ENCODE measurements at places on chromosomes 13 and 19.
A peak's percentile ranks its signal among the peaks of the same experiment; 100 is the strongest.

- no peak for DNase-seq
These were observed 60.8 kb downstream of the ALOX5AP start for GRCh38 chr13:30796132-30796572.

DNA sequence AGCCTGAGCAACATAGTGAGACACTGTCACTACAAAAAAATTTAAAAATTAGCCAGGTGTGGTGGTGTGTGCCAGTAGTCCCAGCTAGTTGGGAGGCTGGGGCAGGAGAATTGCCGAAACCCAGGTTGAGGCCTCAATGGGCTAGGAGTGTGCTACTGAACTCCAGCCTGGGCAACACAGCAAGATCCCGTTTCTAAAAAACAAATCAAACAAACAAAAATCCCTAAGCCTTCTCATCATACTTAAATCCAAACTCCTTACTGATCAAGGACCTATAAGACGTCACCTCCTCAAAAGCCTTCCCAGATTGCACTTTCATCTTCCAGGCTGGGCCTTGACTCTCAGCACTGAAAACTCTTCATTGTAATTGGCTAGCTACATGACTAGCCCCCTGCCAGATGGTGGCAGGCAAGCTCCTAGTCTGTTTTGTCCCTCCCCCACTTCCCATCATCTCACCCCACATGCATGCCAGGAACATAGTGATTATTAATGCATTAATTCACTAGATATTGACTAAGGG is 17.5 kb upstream of the NANOS3 start:
- no peak for DNase-seq

- DNase-seq: no peak
These were observed 10.4 kb upstream of the ZSWIM4 start for GRCh38 chr19:13784731-13785452.

GRCh38 chr19:13834244-13835069 is 39.2 kb downstream of the ZSWIM4 start:
- no peak for DNase-seq

DNA sequence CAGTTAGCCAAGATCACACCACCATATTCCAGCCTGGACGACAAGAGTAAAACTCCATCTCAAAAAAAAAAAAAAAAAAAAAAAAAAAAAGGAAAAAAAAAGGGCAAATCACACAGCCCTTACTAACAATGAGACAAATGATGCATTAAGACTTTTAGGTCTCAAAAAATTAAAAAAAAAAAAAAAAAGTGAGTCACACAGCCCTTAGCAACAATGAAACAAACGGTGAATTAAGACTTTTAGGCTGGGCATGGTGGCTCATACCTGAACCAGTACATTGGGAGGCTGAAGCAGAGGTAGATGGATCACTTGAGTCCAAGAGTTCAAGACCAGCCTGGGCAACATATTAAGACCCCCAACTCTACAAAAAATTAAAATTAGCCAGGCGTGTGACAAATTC is 32.4 kb upstream of the EIF3G start:
- no peak for DNase-seq

DNA sequence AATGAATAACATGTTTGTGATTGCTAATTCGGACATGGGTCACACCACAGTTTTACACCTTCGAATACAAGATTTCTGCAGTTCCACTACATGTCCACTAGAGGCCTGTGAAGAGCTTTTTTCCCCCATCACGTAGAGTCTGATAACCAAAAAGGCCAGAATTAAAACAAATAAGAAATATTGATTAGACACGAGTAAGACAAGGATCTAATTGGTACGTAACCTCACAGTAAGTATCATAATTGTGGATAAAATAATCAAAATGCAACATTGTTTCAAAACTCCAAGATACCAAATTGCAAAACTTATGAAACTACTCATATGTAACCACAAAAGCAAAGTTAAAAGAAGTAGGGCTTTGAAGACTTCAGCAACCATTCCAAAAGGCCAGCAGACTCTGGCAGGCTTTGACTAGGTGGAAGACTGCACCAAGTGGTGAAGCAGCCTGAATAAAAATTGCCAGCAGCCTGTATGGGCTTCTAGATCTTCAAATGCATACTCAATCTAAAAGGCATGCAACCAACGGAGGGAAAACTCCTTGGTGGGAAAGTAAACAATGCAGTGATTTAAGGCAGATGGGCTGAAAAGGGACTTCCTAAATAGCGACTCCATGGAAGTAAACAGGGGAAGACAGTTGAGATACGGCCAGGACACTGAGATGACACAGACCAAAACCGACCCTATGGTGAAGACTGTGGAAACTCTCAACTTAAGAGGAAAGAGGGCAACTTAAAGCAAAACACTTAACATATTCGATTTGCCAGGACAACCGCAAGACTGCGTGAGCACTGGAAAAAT is 56.7 kb downstream of the STARD13 start:
- DNase-seq: no peak

DNA sequence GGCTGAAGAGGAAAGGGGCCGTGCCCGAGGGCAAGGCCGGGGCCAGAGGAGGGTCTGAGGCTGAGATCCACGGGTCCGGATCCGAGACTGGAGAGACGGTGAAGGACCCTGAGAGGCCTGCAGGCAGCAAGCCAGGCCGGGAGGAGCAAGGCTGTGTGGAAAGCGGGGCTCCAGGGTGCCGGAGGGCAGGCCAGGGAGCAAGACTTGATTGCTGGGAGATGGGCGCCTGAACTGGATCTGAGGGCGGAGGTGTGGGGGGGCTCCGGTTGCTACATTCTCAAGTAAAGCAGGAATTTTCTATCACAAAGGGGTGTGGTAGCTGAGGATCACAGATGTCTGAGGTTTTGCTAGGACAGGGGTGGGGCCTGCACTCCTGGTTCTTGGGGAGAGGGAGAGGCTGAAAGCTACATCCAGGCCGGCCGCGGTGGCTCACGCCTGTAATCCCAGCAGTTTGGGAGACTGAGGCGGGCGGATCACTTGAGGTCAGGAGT is 3.8 kb downstream of the MAMSTR start:
- no peak for DNase-seq

- DNase-seq: peak; percentile 87
These were observed 6.0 kb downstream of the AP1M2 start for GRCh38 chr19:10580979-10581631.

- no peak for DNase-seq
These were observed 2.1 kb downstream of the DNAJB1 start for GRCh38 chr19:14516048-14516534.

DNA sequence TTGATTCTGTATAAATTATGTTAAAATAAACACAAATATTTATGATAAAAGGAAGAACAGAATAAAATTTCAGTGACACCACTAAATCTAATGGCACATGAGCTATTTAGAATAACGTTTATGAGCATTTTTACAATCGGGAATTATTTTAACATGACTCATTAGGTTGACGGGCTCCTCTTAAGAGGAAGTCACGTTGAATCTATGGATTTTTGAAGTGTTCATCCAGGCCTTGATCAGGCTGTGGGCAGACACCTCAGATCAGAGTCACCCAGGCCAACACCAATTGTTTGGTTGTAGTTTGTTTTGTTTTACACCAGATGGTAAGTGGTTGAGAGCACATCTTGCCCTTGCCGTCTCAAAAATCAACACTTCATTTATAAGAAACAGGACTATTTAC is 257.8 kb downstream of the FOXO1 start:
- no peak for DNase-seq

DNA sequence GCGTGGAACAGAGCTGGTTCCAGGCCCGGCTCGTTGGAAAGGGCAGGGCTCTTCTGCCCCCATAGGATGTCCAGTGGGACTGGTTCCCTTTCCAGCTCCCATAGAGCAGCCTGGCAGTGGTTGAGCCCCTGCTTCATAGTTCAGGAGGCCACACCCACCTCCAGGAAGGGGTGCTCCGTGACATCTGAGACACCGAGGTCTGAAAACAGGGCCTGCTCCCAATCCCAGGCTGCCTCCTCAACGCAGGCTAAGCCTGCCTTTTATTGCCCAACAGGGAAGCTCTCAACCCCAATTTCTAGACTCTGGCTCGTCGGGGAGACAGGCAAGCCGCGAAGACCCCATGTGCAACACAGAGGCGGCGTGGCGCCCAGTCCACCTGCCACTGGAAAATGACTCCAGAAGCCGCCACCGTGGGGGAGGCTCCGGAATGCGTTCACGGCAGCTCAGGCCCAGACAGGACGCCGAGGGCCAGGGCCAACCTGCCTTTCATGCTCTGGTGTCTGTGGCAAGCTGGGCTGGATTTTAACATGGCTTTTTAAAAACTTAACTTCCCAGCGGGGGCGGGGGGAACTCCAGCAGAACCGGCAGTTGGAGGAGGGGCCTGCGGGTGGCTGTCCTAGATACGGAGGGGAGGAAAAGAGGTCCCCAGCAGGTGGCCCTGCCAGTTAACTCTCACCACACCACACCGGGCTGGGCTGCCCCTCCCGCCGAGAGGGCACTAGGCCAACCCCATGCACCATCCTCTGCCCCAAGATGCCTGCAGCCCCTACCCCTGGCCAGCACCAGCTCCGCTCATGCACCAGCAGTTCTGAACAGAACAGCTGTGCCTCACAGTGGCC is 17.9 kb upstream of the TINCR start:
- DNase-seq: no peak

GRCh38 chr19:34555447-34555846 is 73.9 kb downstream of the WTIP start:
- DNase-seq: no peak

DNA sequence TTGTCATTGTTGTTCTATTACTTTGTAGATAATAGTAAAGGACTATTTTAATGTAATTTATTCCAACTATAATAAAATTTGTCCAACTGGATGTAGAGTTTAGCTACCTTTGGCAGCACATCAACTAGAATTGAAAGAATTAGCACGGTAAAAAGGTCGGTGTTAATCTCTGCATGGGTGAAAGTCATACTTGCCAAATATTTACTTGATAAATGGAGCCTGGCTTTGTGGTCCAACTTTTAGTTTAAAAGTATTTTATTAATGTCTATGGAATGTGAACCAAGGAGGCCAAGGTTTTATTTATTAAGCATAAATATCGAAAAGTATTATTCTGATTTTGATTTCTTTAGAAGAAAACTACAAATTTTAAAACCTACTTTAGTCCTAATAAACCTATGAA is 1389.0 kb downstream of the PCDH9 start:
- DNase-seq: no peak

GRCh38 chr13:106348075-106348840 is 187.2 kb downstream of the EFNB2 start:
- no peak for DNase-seq

- no peak for DNase-seq
These were observed 4.4 kb upstream of the TUBA3C start for GRCh38 chr13:19185865-19186645.

DNA sequence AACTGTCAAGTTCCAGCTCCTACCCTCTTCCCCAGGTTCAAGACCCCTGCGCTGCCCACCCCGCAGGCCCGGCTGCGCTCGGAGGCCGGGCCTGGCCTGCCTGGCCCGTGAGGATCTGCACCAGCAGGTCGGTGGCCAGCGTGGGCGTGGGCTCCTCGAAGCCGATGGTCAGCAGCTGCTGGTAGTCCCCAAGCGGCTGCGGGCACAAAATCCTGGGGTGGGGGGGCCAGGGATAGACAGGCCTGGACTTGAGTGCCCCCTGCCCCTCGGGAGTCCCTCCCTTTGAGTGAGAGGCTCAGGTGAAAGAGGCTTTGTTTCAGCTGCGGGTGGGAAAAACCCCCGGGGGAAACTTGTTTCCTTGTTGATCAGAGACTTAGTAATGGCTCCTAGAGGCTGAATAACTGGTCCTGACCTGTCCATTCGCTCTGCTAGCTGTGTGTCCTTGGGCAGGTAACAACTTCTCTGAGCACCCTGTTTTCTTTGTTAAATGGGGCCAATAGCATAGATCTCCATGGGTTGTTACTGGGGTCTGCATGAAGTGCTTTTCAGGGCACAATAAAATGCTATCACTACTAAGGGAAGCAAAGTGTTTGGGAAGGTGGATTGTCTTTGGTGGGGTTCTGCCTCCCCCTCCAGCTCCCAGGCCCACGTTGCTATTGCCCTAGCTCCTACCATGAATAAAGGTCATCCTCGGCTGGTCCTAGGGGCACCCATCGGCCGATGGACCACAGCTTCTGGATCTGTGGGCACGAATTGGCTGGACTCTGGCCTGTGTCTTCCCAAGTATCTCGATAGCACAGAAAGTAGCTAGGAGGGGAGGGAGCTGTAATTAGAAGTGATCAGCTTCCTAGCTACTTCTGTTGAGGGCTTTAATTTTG is 3.5 kb downstream of the C19orf67 start:
- DNase-seq: no peak

- no peak for DNase-seq
These were observed 744.4 kb upstream of the PRR20A start for GRCh38 chr13:56396318-56396717.

DNA sequence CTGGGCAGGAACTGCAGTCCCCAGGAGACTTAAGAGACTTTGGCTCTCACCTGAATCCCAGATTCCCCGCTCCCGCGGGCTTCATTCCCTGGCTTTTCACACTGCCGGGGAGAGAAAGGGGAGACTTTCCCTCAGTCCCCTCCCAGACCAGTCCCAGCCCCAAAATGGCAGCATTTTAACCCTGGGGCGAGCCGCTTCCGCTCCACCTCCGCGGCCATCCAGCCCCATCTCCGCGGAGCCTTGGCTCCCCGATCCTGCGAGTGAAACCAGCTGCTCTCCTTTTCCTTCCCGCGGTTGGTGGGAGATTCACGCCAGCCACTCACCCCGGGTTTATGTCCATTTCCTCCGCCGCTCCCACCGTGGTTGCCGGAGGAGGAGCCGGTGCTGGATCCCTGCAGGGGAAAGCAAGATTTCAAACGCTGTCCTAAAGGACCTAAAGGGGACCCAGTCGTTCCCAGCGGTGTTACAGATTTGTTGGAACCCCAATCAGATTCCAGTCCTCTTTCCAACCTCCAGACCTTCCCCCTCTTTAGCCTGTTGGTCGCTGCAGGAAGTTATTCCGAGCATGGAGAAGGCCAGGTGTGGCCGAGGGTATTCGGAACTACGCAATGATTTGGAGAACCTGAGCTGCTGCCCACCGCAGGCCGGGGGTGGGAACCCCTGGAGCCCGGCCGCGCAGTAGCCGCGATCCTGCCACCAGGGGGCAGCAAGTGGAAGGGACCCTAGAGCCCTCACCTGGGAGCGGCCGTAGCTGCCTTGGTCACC is 3.4 kb downstream of the DMKN start:
- peak; percentile 31 for DNase-seq

DNA sequence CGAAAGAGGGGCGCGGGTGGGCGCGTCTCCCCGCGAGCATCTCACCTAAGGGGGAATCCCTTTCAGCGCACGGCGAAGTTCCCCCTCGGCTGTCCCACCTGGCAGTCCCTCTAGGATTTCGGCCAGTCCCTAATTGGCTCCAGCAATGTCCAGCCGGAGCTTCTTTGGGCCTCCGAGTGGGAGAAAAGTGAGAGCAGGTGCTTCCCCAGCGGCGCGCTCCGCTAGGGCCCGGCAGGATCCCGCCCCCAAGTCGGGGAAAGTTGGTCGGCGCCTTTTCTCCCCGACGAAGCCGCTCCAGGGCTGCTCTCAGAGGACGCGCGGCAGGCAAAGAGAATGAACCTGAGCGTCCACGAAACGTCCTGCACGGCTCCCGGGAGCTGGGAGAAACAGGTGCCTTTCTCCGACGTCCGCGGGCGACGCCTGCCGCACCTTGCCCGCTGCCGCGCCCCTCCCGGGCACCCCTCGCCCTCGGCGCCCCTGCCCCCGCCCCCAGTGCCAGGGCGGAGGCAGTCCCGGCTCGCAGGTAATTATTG is 366 bp upstream of the KL start:
- DNase-seq: no peak

GRCh38 chr13:112997188-112998130 is 28.4 kb downstream of the MCF2L start:
- DNase-seq: no peak
